ENCODE measurements at places on chromosomes 7 and 10. TPM values are rescaled to one million over a fixed set of nuclear protein-coding genes. Genes with fewer than 3 reads are reported as not detected.

DNA sequence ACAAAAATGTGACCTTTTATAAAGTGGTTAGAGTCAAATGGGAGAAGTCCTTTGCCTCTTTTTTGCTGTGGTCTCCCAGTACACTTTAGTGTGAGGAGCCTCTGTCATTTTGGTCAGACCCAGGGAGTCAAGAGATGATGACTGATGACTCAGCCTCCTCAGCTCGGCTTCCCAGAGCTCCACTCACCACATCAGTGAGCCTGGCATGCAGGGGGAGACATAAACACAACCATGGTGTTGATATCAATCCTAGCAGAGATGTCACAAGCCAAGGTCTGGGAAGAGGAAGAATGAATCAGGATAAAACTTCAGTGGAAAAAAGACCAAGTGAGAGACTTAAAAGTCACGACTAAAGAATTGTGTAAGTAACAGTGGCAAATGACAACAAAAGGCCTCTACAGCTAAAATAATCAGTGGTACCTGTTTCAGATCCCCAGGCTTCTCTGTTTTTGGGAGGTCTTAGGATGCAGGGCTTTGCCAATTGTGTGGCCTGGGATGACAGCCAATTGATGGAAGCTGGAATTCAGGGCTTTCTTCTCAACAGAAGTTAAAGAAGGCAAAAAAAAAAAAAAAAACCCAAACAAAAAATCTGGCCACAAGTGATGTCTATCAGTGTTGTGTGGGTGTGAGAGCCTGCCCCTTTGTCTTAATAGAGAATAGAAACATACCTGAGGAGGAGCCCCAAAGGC is 50.2 kb downstream of the TFAM start:
- no peak for DNase-seq

- no peak for DNase-seq
Measured at GRCh38 chr10:16562891-16563290, 41.2 kb upstream of the C1QL3 start.

- DNase-seq: no peak
Measured at GRCh38 chr7:137820677-137821420, 25.9 kb downstream of the DGKI start.

- no peak for DNase-seq
Measured at GRCh38 chr7:12719141-12719919, 31.9 kb downstream of the ARL4A start.

DNA sequence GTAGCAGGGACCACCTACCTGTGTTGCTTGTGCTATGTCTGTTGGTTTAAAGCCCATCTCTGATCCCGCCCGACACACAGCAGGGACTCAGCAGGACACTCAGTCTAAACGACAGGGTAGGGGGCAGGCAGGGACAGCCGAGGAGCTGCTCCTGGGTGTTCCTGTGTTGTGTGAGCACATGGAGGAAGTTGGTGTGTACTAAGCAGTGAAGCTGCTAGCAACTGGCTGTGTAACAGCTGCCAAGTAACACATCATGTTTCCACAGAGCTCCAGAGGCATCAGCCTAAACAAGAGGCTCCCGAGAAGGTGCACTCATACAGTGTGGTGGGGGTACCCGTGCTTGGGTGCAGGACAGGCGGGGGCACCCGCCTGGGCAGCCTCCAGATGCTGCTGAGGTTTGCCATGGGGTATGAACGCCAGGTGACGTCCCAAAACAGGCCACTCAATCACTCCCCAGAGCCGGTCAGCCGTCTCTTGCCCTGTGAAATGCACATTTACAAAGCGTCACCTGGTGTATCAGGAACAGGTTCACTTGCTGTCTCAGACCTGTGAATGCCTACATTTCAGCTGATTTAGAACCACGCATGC is 59.6 kb downstream of the PTPRN2 start:
- DNase-seq: no peak

DNA sequence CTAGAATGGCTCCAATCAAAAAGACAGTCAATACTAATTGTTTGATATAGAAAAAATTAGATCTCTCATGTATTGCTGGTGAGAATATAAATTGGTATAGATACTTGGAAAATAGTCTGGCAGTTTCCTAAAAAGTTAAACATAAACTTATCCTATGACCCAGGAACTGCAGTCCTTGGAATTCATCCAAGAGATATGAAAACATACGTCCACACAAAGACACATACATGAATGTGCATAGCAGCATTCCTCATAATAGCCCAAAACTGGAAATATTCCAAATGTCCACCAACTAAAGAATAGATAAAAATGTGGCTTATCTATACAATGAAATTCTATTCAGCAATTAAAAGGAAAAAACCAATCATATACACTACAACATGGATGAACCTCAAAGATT is 128.4 kb downstream of the ZFAND4 start:
- no peak for DNase-seq

GRCh38 chr10:85645926-85646711 is 720.5 kb downstream of the GRID1 start:
- no peak for DNase-seq

The ADAMTS14 gene
- 0.36 TPM for polyA plus RNA-seq

The HOXA1 gene
- not detected for polyA plus RNA-seq

The PRR15 gene
- not detected for polyA plus RNA-seq

The CAMK2G gene
- polyA plus RNA-seq: 4.8 TPM

The NUTM2E gene
- polyA plus RNA-seq: not detected

Measured in immature natural killer cell (primary cell).